ENCODE measurements at places on chromosomes 11 and 22.

GRCh38 chr11:70103256-70103975 lies 25.3 kb downstream of the ANO1 start:
- no peak for DNase-seq

DNA sequence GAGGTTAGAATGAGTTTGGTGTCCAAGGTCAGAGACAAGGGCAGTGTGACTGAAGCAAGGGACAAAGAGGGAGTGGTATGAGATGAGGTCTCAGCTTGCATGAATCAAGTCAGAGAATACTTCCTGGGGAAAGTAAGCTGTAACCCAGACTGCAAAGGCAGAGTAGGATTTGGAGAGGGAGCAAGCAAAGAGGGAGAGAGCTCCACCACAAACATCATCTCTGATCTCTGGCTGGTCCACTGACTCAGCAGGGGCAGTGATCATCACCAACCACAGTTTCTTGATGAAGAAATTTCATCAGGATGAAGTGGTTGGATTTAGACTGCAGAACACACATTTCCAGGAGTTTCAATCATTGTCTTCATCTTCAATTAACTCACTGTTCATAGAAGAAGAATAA lies 54.9 kb upstream of the HMGXB4 start:
- no peak for DNase-seq

GRCh38 chr22:30423301-30423958 lies 2.1 kb upstream of the MTFP1 start:
- no peak for DNase-seq

- DNase-seq, result peak; percentile 90
Measured at GRCh38 chr11:75174781-75175370, 24.0 kb downstream of the SLCO2B1 start.

DNA sequence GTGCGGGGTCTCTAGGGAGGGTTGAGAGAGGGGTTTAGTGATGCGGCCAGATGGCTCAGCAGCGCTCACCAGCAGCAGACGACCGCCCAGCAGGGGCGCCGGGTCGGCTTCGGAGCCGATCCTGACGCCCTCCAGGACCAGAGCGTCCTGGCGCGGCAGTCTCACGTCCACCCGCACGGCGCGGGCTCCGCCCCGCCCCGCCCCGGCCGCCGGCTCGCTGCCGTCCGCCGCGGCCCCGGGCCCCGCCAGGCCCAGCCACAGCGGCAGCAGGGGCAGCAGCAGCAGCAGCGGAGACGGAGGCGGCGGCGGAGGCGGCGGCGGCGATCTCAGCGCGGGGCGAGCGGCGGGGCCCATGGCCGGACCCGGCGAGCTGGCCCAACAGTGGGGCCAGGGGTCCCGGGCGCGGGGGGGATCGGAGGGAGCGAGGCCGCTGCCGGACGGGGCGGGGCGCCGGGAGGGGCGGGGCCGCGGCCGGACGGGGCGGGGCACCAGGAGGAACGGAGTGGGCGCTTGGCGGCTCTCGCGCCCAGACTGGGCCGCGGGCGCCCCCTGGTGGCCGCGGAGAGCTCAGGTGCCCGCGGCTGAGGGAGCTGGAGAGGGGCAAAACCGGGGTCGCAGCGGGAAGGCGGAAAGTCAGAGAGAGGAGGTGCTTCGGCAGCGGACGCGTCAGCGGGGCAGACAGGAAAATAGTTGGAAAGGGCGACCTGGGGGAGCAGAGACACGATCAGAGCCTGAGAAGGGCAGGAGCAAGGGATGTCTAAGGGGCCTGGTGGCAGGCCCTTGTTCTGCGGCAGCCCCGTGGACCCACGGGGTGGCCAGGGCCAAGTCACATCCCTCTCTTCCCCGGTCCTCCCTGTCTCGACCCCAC lies at the start of gene RNF215:
Gene RNF215 (minus strand): TSS at position 452 of the 868 bp plus-strand sequence. CDS start 98 bp downstream, at position 354.
- peak; percentile 90 for DNase-seq

DNA sequence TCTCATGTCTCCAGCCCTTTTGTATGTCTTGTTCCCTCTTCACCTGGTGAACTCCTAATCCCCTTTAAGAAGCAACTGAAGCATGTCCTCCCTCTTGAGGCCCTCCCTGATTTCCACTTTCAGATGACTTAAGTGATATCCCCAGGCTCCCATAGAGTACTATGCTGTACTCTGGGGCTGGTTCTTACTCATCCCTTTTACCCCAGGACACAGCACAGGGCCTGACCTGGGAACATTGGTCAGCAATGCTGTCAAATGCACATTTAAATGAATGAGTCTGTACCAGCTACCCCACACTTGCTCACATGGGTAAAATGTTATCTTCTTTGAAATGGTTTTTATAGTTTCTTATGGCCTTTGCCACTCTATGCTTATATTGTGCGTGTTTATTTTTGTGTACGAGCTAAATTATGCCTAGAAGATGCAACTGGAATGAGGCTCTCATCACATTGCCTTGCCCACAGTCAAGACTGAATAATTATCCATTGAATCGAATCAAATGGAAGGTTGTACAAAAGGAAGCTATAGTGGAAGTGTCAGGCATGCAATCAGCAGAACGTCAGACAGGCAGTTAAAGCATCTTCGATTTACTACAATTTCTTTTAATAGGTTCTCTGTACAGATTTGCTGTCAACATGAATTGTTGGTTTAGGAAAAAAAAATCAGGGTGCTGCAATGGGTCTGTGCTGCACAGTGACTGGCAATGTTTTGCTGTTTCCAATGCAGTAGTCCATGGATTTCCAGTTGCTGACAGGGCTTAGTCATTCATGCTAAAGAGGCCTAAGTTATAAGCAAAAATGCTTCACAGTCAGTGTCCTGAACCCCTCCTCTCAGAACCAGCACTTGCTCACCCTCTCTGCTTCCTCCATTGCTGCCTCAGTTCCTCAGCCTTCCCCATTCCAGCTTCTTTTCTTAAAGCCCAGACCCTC lies 79.5 kb downstream of the PARVA start:
- DNase-seq, result no peak

GRCh38 chr11:3853545-3853842 lies 2.0 kb upstream of the STIM1 start:
- DNase-seq, result no peak

Data from inflammatory macrophage treated with lipopolysaccharide for 1 hour (primary cell).